ENCODE measurements at places on chromosomes 12 and 14. TPM values are rescaled to one million over a fixed set of nuclear protein-coding genes. Genes with fewer than 3 reads are reported as not detected.

DNA sequence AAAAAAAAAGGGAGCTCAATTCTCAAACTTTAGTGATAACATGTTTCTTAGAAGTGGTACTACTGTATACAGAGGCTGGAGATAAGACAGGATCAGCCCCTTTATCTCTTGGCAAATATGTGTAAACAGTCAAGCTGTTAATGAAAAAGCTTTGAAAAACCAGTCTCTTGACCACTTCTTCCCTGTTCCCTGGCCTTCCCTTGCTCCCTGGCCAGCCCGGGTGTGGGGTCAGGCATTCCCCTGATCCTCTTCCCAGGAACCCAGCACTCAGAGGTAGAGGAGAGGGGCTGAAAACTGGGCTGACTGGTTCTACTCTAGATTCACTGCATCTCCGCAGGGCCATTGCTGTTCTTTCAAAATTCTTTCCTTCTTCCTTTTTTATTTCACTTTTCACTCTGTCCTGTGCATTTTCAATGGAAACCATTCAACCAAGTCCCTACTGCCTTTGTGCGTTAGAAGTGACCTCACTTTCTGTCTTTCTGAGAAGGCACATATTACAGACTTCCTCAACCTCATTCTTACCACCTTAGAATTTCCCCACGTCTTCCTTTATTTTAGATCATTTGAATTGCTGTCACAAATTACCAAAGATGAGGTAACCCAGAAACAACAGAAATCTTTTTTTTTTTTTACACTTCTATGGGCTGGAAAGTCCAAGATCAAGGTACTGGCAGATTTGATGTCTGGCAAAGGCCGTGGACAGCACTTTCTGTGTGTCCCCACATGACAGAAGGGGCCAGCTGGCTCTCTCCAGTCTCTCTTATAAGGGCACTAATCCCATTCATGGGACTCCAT, 5.7 kb downstream of the GNG2 start:
- DNase-seq: no peak

- no peak for DNase-seq
These were observed 7.8 kb downstream of the P2RX4 start for GRCh38 chr12:121217761-121218160.

Gene ASIC1
- 0.75 TPM for total RNA-seq

GRCh38 chr14:26088275-26088674, 509.6 kb downstream of the NOVA1 start:
- no peak for DNase-seq

- no peak for DNase-seq
These were observed 235.8 kb upstream of the TMTC1 start for GRCh38 chr12:30019366-30020140.

DNA sequence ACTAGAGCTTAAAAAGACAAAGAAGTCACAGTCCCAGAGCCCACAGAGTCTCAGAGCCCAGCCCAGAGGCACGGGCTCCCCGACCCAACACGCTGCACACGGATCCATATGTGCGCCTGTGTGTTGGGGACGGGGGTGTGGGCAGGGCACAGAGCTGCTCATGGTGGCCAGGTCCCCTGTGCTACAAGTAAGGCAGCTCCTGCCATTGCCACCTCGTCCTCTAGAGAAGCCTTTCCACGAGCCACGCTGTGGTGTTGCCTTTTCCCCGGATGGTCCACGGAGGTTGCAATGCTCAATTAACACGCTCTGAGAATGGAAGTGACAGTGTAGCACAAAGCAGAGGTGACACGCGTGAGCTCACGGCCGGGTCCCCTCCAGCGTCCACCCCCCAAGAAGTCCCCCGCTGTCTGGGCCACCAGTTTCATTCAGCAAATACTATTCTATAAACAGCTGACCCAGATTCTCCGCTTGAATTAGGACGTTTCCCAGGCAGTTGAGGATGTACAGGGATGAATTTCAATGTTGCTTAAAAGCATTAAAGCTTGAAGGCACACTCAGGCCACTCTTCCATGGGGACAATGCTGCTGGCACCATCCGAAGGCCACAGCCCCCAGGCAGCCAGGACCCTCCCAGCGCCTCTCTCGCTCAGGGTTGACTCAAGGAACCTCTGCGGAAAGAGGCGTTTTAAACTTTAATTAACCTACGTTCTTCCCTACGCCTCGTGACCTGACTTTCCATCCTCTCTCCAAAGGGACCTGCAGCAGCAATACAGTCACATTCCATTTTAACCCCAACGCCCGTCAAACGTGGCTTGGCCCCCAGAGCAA, 22.7 kb upstream of the EIF5 start:
- no peak for DNase-seq

Gene KLRK1
- total RNA-seq: 0.48 TPM

Gene FERMT2
- 86.3 TPM for total RNA-seq

DNA sequence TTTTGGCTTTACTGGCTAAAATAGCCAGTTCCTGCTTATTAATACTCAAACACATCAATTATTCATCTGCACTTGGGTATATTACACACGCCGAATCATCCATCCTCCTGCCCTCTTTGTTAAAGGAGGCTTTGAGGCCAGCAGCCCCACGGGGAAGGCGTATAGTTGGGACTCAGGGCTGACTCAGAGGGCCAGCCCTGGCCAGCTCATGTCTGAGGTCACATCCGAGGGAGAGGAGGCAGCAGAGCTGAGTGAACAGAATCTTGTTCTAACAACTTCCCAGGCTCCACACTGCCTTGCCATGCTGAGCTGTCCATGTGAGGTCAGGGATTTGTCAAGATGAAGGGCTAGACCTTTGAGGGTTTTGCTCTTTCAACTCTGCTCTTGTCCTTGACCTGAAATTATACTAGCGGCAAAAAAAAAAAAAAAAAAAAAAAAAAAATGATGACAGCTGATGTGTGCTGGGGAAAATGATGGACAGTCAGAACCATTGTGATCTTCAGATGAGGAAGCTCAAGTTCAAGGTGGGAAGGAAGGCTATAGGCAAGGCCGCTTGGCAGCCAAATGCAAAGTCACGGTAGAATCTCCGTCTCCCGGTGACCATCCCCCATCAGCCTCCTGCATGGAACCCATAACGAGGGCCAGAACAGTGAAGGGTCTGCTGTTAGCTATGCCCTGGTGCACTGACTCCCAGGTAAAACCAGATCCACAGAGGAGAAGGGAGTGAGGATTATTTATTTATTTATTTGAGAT, 12.5 kb upstream of the MARK3 start:
- peak; percentile 73 for DNase-seq

GRCh38 chr12:63151623-63152320, 771 bp upstream of the AVPR1A start:
- peak; percentile 18 for DNase-seq
